Stimulated activated CD8-positive, alpha-beta memory T cell treated with anti-CD3 and anti-CD28 coated beads, Interleukin-7, amount 100 ng/mL, for 1 hour (primary cell): ENCODE measurements at places on chromosomes 2 and 18.

GRCh38 chr2:56133931-56134629 lies 49.7 kb upstream of the CCDC85A start:
- DNase-seq: no peak

- no peak for DNase-seq
Measured at GRCh38 chr2:20626392-20626697, 24.6 kb downstream of the HS1BP3 start.

DNA sequence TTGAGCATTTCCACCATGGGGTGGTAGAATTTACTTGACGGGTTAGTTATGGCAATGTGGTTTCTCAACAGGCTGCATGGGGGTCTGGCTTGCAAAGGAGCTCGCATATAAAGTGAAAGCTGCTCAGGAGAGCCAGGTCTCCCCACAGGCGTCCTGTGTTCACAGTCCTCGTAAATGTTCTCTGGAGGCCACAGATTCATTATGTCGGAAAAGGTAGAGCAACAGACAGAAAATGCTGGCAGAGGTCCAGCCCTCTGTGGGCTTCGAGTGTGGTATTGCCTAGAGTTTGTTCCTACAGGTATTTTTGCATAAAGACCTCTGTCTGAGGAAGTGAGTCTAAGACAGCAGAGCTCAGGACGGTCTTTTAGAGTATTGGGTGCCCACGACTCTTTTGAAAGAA lies 96.4 kb downstream of the CDCA7 start:
- no peak for DNase-seq

GRCh38 chr2:131105950-131106801 lies 1.0 kb downstream of the PLEKHB2 start:
- DNase-seq: no peak

DNA sequence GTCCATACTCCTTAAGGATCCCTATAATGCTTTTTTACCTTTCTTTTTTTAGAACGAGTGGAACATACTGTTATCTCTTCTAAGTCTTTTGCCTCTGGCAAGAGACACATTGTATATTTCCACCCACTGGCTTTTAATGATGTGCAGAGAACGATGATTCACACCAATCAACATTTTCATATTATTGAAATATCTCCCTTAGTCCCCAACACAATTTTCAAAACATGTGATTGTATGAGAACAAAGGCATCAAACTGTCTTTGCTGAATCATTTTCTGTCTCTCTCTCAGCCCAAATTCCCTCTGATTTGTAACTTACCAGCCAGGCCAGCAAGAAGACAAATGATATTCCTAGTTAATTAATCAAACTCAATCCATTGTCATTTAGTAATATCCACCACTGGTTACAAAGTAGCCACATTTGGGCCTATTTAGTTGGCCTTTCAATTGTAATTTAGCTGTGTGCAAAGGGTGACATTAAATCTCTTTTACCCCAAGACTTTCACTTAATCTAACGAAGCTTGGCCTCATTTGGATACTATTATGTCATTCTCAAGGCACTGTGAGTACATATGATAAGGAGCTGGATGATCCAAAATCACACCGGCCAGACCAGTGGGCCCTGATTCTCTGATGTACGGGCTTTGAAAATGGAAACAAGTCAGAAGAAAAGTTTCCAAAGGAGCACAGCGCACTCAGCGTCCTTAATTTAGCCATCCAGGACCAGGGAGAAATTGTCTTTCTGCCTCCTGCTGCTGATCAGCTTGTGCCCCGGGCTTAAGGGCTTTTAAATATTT lies 185.1 kb downstream of the SCG2 start:
- no peak for DNase-seq

DNA sequence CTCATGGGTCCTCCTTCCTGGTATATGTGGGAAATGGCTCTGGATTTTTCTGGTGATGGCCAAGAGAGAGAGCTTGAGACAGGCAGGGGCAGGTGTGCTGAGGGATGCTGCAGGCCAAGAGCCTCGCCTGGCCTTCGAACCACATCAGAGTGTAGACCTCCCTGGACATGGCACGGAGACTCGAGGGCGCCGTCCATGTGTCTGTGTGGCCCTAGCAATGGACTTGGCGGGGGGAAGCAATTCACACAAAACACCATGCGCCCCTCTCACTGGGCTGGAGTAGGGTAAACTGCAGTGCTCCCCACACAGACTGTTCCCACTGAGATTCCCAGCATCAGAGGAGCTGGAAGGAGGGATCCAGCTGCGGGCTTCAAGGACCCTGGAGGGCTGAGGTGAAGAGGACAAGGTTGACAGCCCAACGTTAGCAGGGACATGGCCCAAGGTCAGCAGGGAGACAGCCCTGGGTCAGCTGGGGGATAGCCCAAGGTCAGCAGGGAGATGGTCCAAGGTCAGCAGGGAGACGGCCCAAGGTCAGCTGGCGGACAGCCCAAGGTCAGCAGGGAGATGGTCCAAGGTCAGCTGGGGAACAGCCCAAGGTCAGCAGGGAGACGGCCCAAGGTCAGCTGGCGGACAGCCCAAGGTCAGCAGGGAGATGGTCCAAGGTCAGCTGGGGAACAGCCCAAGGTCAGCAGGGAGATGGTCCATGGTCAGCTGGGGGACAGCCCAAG lies 75.4 kb upstream of the HDAC4 start:
- no peak for DNase-seq

- no peak for DNase-seq
Measured at GRCh38 chr2:168692132-168692744, 110.2 kb upstream of the NOSTRIN start.

- no peak for DNase-seq
Measured at GRCh38 chr2:43540021-43540779, 55.6 kb downstream of the THADA start.

DNA sequence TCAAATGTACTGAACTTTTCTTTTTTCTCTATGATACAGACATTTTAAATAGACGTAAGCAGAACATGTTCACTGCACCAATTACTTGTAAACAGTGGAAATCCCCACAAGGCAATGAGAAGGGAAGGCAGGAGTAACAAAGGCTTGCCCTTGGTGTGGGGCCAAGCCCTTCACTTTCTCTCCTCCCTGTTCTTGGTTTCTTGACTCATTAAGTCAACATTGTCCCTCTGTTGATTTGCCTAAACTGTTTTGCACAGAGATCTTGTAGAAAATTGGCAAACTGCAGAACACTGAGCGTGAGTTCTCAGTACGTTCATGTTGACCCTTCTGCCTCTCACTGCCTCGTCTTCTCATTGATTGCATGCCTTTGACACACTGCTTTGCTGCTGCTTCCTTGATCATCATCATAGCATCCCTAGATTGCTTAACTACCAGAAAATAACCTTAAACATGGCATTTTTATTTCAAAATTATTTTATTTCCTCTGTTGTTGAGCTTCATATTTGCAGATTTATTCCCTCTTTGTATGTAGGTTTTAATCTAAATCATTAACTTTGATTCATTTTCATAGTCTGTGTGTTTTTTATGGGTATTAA lies 257.7 kb downstream of the PTGR3 start:
- DNase-seq: no peak

GRCh38 chr2:109246616-109247015 lies 117.6 kb downstream of the SH3RF3 start:
- DNase-seq: no peak

DNA sequence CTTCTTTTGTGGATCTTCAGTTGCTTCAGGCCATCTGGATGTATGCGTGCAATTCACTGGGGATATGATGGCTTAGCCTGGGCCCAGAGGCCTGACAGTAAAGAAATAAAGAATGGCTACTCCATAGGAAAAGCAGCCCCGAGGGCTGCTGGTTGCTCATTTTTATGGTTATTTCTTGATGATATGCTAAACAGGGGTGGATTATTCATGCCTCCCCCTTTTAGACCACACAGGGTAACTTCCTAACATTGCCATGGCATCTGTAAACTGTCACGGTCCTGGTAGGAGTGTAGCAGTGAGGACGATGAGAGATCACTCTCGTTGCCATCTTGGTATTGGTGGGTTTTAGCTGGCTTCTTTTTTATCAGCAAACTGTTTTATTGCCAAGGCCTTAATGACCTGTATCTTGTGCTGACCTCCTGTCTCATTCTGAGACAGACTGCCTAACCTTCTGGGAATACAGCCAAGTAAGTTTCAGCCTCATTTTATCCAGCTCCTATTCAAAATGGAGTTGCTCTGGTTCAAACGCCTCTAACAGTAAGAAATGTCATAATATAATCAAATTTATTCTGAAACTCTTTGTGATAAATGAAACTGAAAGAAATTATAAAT lies 60.5 kb downstream of the DSEL start:
- DNase-seq: no peak

GRCh38 chr2:153059338-153060052 lies 341.1 kb downstream of the ARL6IP6 start:
- no peak for DNase-seq

- DNase-seq: no peak
Measured at GRCh38 chr2:108145557-108146326, 94.0 kb upstream of the SULT1C3 start.

- DNase-seq: no peak
Measured at GRCh38 chr2:26581266-26581990, 59.7 kb downstream of the CIB4 start.

DNA sequence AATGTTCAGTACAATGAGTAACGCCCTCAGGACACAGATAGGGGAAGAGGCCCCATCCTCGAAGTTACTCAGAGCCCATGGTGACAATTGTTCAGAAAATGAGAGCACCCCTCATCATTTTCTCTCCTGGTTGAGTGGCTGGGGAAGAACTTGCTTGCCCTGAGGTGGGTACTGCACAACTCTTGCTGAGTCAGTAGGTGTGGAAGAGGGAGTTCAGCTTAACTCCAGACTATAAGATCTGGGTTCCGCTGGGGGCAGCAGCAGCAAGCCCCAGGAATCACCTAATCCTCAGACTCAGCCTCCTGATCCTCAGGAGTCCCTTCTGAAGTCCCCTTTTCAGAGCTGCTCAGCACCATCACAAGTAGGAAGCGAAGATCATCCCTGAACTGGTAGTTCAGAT lies 123.7 kb downstream of the PIEZO2 start:
- DNase-seq: no peak

- DNase-seq: no peak
Measured at GRCh38 chr2:161017780-161018470, 142.3 kb upstream of the TANK start.

DNA sequence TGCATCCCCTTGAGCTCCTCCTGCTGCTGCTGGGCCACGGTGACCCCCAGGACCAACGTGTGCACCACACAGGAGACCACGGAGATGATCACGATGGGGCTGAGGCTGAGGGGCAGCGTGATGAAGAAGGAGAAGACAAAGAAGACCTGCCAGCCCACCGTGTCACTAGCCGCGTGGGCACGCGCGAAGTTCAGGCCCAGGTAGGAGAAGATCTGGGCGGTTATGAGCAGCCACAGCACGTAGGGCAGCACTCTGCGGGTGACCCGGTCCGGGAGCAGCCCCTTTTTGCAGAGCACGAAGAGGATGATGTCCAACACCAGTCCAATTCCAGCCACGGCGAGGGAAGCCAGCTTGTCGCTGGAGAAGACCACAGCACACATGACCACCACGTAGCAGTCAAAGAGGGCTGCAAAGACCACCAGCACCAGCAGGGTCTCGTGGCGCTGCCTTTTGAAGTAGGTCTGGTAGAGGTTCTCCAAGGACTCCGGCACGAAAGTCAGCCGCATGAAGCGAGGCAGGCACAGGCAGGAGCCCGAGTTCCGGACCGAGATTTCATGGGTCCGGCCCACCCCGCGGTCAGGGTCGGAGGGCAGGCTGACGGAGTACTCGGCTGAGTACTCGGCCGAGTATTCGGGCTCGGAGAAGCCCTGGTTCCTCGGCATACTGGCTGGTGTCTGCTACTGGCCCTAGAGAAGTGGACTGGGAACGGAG lies 1.6 kb downstream of the ADCY3 start:
- DNase-seq: no peak

GRCh38 chr2:165674780-165675179 lies 119.3 kb downstream of the GALNT3 start:
- no peak for DNase-seq

GRCh38 chr18:63022429-63023022 lies 297.0 kb downstream of the BCL2 start:
- DNase-seq: no peak

GRCh38 chr2:220795705-220796104 lies 776.4 kb downstream of the EPHA4 start:
- no peak for DNase-seq

- DNase-seq: no peak
Measured at GRCh38 chr2:181241797-181242196, 215.4 kb upstream of the ITGA4 start.

- no peak for DNase-seq
Measured at GRCh38 chr2:158733430-158733755, 61.7 kb upstream of the DAPL1 start.

GRCh38 chr2:109736177-109736827 lies 57.8 kb upstream of the RGPD5 start:
- no peak for DNase-seq

- no peak for DNase-seq
Measured at GRCh38 chr2:234932591-234933168, 19.1 kb upstream of the SH3BP4 start.

GRCh38 chr2:85143463-85144082 lies 10.4 kb downstream of the TCF7L1 start:
- DNase-seq: no peak

- no peak for DNase-seq
Measured at GRCh38 chr2:217451666-217452065, 551.1 kb downstream of the TNS1 start.

DNA sequence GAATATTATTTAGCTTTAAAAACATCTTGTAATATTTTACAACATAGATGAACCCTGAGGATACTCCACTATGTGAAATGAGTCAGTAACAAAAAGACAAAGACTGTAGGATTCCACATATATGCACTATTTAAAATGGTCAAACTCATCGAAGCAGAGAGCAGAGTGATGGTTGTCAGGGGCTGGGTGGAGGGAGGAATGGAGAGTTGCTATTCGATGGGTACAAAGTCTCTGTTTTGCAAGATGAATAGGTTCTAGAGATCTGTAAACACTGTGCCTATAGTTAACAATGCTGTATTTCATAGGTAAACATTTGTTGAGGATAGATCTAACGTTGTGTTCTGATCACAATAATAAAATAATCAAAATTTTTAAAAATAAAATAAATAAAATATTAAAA lies 1675.9 kb upstream of the CELF4 start:
- no peak for DNase-seq

GRCh38 chr18:23825978-23826405 lies 136.7 kb downstream of the LAMA3 start:
- no peak for DNase-seq

DNA sequence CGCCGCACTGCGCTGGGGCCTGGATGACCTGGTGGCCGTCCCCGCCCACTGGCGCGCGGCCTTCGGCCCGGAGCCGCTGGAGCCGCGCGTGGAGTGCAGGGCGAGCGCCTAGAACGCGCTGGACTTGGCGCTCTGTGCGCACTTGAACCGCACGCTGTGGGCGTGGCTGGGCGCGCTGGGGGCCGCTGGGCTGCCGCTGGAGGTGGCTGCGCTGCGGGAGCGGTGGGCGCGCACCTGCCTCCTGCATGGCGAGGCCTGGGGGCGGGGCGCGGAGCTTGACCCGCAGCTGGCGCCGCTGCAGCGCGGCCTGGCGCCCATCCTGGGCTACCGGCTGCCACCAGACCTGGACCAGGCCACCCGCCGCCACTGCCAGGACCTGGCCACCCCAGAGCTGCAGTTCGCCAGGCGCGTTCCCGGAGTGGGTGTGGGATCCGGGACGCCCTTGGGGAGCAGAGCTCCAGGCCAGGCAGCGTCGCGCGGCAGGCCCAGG lies 9.9 kb downstream of the AQP12B start:
- DNase-seq: no peak

GRCh38 chr18:57150828-57151227 lies 3.9 kb downstream of the BOD1L2 start:
- DNase-seq: no peak
